CD4-positive, alpha-beta T cell treated with Interferon alpha-2 for 1 hour (primary cell): ENCODE measurements at places on chromosomes 16 and 17.

GRCh38 chr17:9342225-9342624 is 233.4 kb downstream of the STX8 start:
- no peak for DNase-seq

- DNase-seq = no peak
Measured at GRCh38 chr17:60087882-60088669, 9.4 kb upstream of the HEATR6 start.

DNA sequence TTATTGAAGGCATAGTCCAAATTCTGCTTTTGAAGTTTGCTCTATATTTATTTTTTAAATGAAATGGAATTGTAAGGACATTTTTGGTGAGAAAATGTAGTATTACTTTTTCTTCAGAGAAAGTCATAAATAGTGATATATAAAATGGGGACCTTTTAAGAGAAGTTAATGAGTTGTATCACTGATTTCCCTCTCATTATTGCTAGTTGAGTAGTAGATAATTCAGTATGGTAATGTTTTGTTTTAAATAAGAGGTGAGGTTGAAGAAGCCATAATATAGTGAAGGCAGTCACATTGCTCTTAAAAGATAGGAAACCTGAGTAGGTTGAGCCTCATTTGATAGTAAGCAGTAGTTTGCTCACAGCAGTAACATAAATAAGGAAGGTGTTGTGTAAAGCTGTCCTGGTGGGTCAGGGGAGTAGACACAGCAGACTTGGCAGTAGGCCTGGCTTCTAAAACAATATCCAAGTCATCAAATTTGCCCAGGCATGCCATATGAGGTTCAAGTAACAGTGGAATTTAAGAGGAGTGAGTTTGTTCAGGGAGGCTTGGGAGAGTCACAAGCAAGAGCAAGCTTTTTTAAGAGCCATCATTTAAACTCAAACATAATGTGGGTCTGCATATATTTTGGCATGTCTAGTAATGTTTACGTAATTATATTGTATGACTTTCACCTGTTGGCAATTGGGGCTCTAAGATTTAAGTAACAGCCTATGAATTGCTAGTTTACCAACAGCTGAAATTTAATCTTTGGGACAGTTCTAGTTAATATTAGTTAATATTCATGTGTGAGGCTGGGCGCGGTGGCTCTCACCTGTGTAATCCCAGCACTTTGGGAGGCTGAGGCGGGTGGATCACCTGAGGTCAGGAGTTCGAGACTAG is 6.5 kb downstream of the NFATC3 start:
- DNase-seq = no peak

DNA sequence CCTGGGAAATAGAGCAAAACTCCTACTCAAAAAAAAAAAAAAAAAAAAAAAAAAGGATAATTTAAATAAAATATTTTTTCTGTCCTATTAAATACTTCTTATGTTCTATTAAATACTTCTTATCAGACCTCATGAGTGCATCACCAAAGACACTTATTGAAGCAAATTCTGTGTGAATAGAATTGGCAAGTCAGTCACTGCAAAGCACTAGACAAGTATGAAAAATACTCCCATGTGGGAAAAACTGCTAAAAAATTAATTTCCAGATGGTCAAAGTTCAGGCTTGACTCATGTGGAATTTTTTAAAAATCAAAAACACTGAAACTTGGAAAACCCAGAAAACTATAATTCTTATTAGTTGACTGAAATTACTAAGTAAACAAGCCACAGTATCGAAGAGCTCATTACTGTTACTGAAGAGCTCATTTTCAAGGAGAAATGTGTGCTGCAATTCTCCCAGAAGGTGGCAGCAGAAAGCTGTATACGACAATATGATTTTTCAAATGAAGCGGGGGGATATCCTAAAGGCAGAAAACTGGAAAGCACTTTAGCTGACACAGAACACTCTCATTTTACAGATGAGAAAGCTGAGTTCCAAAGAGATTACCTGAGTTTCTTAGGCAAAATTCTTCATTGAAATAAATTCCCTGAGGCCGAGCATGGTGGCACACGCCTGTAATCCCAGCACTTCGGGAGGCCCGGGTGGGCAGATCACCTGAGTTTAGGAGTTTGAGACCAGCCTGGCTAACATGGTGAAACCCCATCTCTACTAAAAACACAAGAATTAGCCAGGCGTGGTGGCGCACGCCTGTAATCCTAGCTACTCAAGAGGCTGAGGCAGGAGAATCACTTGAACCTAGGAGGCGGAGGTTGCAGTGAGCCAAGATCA is 15.9 kb upstream of the FBXO47 start:
- DNase-seq = peak; percentile 62

DNA sequence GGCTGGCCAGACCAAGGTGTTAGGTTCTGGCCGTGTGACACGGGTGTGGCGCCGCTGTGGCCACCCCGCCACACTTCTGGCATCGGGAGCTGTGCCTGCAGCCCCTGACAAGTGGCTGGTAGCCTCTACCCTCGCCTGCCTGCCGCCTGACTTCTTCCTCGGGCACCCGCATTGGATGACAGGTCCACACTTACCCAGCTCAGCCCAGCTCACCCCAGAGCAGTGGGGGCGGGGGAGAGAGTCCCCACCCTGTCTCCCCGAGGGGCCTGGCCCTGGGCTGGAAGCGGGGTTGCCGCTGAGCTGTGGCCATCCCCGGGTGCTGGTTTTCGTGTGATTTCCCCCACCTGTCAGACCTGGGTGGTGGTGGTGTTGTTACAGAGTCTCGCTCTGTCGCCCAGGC is 53.9 kb upstream of the ACSF3 start:
- DNase-seq = no peak

DNA sequence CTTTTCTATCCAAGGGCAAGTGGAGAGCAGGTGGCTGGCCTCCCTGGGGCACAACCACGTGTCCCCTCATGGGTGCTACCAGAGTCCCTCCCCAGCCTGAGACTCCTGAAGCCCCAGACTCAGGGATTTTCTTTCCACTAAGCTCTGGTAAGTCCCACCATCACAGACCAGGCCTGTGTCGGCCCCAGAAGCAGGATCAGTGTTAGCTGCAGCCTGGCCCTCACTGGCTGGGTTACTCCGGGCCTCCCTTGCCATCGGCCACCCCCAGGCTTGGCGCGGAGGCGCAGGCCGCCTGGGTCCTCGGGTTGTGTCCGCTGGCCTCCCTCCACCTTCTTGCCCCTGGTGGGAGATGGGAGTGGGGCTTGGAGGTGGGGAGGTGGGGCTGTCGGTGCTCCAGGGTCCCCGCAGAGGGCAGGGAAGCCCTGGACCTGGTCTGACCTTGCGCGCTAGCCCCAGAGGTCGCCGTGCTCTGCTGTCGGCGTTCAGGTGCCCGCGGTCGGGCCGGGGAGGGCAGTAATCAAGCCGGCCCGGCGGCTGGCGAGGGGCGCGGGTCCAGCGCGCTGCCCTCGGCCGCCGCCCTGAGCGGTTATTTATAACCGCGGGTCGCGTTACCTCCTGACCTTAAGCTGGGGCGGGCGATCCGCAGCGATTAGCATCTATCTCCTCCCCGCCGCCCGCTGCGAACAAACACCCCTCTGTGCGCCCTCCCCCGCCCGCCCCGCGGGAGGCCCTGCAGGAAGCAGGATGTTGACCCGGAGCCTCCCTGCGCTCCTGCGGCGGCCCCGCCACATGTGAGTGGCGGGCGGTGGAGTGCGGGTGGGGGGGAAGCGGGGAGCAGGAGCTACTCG is 78.1 kb upstream of the TOB1 start:
- DNase-seq = peak; percentile 83

DNA sequence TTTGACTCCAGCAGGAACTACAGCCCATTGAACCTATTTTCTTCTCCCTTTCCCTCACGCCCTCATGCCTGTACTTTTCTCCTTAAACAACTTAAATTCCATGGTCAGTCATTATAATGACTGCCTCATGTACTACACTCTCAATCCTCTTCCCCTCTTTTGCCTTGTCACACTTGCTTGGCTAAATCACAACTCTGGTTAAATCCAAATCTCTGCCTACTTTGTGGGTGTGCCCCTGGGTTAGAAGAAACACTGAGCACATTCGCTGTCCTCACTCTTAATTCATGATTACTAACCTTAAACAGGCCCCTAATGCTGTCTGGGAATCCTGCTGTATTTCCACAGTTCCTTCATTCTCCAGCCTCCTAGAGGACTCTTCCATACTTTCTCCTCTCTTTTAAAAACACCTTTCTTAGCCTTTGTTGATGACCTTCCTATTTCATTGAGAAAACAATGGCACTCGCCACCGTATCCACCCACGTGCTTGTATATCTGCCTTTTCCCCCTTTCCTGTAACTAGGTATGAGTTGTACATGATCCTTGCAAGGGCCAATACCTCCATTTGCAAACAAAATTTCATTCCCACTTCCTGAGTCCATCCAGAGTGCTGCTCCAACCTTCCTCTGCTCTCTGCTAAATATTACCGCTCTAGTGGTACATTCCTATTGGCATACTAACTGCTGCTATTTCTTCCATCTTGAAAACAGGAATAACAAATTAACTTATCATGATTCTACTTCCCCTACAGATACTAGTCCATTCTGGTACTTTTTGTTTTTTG is 28.9 kb downstream of the ZNRF1 start:
- DNase-seq = no peak

DNA sequence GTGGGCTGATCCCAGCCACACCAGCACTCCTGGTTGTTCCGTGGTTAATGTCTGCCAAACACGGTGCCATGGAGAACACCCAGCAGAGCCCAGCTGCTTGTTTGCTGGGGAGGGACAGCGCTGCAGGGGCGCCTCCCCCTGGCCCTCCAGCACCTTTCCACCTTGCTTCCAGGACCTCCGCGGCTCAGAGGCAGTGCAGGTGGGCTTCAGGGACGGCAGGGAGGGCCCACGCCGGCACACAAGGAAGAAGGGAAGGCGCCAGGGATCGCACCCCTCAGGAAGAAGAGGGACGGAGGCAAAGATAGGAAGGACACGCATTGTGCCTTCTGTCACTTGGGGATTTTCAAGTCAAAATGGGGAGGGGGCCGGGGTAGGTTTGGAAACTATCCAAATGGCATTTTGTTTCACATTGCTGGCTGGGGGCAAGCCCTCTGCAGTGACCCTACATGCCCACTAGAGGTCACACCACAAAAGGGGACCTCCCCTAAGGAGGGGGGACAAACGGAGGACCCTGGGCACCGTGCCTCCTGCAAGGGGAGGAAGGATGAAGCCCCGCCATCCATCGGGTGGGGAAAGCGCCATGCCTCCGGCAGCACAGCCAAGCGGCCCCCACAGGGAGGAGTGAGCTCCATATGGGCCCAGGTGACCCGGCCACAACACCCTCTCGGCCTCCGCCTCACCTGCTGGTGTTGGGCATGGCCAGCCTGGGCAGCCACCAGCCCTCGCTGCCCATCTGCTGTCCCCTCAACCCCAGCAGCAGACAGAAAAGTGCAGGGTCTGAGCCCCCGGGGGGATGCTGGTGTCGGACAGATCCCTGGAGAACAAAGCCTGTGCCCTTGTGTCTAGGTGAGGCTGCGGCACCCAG is 7.5 kb upstream of the C16orf95 start:
- peak; percentile 39 for DNase-seq

DNA sequence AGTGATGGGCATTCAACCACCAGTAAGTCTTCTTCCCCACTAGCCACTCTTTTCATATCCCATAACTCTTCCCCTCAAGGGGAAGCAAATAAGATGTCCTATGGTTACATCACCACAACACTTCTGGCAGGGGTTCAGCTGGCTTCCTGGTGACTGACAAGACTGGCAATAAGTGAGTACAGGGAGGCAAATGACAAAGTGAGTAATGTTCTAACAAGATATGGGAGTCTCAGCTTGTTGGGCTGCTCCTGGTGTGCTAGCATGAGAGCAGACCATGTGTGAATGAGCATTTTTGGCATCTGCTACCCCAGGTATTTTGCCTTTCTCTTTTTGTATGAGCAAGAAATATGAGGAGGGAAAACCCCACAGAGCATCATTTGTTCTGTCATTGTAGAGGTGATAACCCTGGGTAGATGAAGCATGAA is 9.9 kb downstream of the TMIGD1 start:
- peak; percentile 41 for DNase-seq

DNA sequence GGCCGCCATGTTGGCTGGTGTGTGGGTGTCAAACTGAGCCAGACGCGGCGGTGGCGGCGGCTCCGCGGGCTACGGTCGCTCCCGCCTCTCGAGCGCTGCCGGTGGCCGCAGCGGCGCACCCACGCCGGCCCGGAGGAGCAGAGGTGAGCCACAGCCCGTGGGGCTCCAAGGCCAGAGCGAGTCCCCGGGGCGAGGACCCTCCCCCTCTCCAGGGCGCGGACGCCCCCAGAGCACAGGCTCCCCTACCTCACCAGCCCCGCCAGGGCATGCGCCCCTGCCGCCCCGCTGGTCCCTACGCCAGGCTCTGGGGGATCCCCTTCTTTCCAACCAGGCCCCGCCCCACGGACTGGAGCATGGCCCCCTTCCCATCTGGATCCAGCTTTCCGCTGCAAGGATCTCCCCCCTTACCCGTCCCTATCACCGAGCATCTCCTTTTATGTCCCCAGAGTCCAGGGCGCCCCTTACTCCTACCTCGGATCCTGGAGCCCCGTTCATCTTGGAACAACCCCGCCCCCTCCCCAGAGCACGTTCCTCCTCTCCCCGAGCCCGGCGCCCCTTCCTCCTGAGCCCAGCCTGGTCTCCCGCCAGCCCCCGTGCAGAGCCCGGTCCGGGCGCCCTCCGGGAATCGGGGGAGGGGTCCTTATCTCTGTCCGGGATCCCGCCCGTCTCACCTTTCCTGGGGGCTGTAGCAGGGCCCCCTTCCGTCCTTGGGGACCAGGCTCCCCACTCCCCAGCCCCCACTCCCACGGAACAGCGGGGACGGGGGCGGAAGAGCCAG is 412 bp downstream of the EPN2 start:
- DNase-seq = no peak

- DNase-seq = peak; percentile 69
Measured at GRCh38 chr17:8120520-8121406, 2.4 kb upstream of the ALOXE3 start.

GRCh38 chr16:86567701-86568581 is 1.3 kb downstream of the FOXC2 start:
- no peak for DNase-seq

GRCh38 chr17:32127158-32127897 is 15.0 kb upstream of the RHOT1 start:
- peak; percentile 97 for DNase-seq

- peak; percentile 98 for DNase-seq
Measured at GRCh38 chr17:7204828-7205461, 14.7 kb downstream of the DLG4 start.

- DNase-seq = no peak
Measured at GRCh38 chr16:61590577-61590976, 445.7 kb downstream of the CDH8 start.

DNA sequence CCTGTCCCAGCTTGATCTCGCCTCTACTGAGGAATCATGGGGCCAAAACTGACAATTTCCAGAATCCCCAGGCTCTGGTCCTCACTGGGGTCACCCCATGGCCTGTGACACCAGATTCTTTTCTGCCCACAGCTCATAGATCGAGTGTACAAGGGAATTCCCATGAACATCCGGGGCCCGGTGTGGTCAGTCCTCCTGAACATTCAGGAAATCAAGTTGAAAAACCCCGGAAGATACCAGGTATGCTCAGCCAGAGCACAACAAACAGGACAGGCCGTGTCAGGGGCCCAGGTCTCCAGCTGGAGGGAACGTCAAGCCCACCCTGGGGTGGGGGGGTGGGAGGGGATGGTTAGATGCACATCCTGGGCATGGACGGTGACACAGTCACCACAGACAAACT is 17.5 kb downstream of the USP6 start:
- DNase-seq = no peak

- peak; percentile 18 for DNase-seq
Measured at GRCh38 chr16:88599092-88599733, 29.0 kb downstream of the ZC3H18 start.
